Glomerular endothelial cell (primary cell): ENCODE measurements at places on chromosomes 4 and X.

DNA sequence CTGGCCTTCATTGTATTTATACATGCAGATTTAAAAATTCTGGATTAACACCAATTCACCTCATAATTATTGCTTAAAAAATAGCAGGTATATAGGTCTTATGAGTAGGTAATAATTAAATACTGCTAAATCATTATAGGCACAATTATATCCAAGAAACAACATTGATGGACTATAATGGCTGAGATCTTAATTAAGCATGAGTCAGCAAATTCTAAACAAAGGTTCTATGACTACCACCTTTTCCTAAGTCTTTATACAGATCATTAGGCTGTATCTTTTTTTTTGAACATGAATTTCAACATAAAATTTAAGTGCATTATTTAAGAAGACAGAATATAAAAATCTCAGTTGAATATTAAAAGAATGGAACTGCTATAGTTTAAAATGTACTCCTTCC is 1678.7 kb upstream of the PCDH10 start:
- DNase-seq: no peak

DNA sequence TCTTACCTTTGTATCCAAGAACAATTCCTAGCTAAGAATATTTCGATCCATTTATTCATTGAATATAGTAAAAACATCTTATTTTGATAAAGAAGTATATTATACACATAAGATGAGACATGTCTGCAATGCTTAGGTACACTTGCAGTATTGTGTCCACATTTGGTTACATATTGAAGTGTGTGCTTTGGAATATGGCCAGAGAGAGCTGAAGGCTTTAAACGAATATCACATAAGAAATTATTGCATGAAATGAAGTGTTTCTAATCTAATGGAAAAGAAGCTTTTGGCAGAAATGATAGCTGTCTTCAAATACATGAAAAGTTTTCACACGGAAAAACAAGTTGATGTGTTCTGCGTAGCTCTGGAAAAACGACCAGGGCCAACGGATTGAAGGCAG is 516.1 kb upstream of the ZFP42 start:
- DNase-seq: no peak

DNA sequence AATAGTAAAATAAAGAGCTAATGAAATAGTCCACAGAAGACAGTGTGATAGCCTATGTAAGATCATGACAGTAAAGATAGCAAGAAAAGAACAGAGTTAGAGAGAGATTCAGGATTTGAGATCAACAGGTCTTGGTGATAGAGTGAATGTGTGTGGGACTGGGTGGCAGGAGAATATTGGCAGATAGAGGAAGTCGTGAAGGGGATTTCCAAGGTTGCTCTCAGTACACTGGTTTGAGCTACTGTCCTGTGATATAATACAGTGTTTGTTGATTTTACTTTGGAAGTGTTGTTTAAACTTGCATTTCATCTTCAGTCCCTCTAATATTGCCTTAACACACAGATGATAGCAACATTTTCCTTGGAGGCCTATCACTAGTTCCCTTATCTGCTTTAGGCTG is 44.1 kb downstream of the DTHD1 start:
- DNase-seq: no peak

DNA sequence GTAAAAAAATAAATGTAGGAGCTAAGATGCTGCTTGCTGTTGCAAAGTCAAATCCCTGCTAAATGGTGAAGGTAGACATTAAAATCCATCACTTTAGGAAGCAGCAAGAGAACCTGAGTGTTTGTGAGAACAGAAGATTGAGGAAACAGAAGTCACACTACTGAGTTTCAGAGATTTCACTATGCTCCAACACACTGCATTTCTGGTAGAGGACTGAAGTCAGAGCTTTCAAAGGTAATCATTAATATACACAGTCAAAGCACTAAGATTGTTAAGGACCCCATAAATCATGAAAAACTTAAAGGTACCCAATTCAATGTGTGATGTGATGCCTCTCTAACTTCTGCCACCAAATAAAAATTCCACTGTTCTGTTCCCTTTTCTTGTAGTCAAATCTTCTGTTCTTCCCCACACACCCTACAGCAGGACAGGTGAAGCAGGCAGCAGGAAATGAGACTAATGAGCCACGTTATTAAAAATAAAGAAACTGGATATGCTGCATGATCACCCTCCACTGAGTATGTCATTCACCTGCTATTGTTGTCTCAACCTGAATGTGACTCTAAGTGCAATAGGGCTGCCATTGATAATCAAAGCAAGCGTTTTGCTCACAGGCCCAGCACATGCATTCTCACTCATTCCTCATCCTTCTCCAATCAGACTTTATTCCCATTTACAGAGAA is 28.9 kb upstream of the APELA start:
- no peak for DNase-seq
